ENCODE measurements at places on chromosomes 6 and 20.

DNA sequence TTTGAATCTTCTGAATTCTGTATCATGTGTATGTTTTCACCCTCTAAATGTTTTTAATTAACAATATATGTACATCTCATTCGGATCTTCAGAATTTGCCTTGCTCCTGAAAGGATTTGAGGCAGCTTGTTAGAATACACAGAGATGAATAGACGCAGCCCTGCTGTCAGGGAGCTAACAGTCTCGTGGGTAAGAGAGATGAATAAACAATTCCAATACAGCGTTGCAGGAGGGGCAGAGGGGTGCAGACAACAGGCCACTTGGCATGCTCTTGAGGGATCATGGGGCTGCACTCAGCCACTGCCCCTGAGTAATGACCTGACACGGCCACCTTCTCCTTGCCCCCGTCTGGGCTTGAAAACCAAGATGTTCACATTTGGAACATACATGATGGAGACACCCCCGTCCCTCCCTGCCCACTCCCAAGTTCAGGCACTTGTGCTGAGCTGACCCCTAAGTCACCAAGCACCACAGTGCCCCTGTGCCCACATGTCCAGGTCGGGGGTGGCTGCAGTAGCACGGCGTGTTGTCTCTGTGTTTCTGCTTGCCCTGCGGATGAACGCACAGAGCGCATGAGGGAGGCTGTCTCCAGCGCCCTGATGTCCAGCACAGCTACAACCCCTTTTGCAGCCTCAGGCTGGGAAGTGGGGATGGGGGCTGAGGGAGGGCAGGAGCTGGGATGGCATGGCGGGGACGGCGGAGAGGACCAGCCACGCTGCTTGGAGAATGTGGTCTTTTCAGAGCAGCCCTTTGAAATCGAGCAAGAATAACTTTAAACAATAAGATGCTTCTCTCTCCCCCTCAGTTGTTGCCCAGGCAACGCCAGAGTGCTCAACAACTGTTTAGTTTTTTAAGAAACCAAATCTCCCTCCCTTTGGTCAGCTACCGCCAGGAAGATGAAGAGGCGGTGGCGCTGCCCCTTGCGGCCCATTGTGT is 33.0 kb upstream of the CDH22 start:
- no peak for DNase-seq

- no peak for DNase-seq
Observed at GRCh38 chr20:8057871-8058270, 38.3 kb upstream of the TMX4 start.

- no peak for DNase-seq
Observed at GRCh38 chr20:21643417-21643816, 62.0 kb upstream of the PAX1 start.

GRCh38 chr6:701700-702479 is 9.0 kb upstream of the EXOC2 start:
- DNase-seq, result no peak

GRCh38 chr20:23145281-23145700 is 59.2 kb upstream of the CD93 start:
- no peak for DNase-seq

GRCh38 chr6:37516076-37516919 is 16.6 kb upstream of the CCDC167 start:
- DNase-seq, result peak; percentile 90

- DNase-seq, result no peak
Observed at GRCh38 chr20:25317351-25318075, 69.6 kb downstream of the PYGB start.

- DNase-seq, result no peak
Observed at GRCh38 chr6:133693565-133693964, 195.3 kb upstream of the TCF21 start.

GRCh38 chr6:56361812-56362211 is 114.4 kb upstream of the COL21A1 start:
- DNase-seq, result no peak

- DNase-seq, result no peak
Observed at GRCh38 chr6:27375613-27376079, 12.9 kb upstream of the ZNF391 start.

GRCh38 chr6:56514395-56514794 is 128.3 kb downstream of the DST start:
- no peak for DNase-seq

DNA sequence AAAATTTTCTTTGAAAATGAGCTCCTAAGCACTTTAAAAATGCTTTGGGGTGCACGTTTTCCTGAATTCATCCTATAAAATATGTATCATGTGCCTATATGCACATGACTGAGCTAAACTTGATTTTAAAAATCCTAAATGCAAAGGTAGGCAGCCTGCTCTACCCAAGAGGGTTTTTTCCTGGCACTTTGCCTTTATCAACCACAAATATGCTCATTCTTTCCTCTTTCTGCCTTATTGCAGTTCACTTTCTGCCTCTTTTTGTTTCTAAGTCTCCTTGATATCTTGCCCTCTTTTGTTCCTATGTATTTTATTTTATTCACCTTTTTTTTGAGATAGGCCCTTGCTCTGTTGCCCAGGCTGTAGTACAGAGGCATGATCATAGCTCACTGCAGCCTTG is 229.3 kb downstream of the GRM1 start:
- no peak for DNase-seq

- no peak for DNase-seq
Observed at GRCh38 chr6:3019065-3019464, 19.4 kb downstream of the NQO2 start.

DNA sequence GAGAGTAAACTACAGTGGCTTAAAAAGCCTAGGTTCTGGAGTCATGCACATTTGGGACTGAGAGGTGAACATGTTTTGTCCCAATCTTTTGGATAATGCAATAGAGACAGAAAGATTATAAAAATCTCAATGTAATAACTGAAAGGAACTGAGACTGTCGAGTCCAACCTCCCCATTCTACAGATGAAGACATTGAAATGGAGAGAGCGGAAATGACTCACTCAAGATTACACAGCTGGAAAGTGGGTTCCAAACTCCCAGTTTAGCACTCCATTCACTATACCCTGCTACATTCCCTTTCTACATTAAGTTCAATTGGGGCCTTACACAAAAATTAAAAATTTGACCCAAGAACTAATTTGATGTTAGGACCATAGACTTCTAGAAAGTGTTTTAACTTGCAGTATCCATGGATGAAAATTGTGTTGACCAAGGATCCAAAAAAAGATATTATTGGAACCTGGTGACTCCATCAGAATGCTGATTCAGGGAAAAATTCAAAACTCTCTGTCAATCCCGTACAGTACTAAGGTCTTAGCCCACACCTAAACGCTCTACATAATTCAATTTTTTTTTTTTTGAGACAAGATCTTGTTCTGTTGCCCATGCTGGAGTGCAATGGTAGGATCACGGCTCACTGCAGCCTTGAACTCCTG is 1.5 kb upstream of the ILRUN start:
- DNase-seq, result no peak

DNA sequence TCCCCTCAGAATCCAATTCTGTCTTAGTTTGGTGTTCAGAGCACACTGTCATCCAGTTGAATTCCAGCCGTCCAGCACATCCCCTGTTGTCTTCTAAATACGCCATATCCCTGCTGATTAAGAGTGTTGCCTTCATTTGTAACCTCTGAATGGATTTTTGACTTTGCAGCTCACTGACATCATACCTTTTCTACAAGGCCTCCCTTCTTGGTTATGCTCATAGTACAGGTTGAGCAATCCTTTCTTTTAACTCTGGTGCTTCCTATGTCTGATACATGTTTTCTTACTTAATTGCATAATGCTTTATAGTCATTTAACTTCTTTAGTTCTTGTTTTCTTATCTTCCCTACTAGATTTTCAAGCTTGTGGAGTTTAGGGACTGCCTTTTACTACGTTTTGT is 36.4 kb downstream of the XRN2 start:
- no peak for DNase-seq

DNA sequence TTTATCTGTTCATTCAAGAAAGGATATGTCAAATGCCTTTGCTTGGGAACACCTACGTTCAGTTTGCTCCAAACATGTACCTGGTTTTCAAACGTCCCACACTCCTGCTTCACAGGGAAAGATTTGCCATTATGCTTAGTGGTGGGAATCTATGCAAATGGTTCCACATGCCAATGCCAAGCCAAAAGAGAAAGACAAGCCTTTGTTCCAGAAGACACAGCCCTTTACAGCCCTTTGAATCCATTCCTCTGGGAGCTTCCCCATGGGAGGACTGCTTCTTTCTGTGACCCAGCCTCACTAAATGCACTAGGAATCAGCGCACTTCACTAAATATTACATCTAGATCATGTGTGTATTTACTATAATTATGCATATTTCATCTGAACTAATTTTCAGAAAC is 619.5 kb downstream of the PRKN start:
- no peak for DNase-seq

GRCh38 chr6:54198134-54198533 is 86.9 kb downstream of the MLIP start:
- DNase-seq, result no peak

GRCh38 chr6:106063448-106063850 is 22.7 kb upstream of the PRDM1 start:
- DNase-seq, result no peak

DNA sequence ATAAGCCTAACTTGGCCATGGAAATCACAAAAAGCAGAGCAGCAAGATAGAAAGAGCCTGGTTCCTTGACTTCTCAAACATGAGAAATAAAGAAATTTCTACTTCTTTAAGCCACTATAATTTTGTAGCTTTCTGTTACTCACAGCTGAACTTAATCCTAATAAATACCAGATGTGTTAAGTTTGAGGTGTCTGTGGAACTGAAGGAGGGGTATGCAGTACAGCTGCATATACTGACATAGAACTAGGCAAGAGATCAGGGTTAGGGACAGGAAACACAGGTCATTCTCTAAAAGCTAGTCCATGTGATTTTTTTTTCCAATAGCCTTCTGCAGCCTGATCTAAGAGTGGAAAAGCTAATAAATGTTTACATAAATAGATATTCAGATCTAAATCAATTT is 123.9 kb downstream of the COL12A1 start:
- DNase-seq, result no peak

DNA sequence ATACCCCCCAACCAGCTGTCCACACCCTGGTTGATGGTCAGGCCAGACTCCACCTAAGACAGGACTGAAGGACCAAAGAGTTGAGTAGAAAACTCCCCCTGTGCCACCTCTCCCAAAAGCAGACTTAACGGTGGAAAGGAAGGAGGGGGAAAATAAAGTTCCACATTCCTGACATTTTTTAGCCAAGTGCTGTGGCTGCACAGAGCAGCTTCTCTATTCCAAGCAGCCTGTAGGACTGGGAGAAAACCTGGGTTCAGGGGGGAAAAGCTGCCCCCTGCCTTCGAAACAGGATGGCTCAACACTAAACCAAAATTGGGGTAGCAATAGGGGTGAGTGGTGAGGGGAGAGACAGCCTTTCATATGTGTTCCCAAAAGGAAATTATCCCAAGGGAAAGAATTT is 3.6 kb downstream of the TRAM2 start:
- no peak for DNase-seq

- DNase-seq, result no peak
Observed at GRCh38 chr6:67888886-67889681, 746.0 kb upstream of the ADGRB3 start.

- DNase-seq, result no peak
Observed at GRCh38 chr6:1486387-1486786, 97.0 kb downstream of the FOXF2 start.

DNA sequence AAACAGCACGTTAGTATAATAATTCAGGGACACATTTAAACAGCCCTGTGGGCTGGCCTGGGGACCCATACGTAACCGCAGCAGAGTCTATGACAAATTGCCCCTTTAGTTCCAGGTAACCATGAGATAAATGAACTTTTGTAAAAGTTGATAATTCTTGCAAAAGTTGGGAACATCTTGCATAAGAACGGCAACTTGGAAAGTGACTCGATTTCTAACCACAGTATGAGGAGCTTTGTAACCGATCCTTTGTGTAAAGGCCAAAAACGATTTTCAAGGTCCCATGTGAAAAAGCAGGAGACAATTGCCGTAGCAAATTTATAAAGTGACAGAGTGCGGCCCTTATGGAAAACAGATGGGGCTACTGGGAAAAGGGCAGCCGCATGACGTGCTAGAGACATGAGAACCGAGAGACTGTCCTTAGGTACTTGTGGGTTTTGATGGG is 81.6 kb downstream of the PSMG4 start:
- DNase-seq, result no peak

DNA sequence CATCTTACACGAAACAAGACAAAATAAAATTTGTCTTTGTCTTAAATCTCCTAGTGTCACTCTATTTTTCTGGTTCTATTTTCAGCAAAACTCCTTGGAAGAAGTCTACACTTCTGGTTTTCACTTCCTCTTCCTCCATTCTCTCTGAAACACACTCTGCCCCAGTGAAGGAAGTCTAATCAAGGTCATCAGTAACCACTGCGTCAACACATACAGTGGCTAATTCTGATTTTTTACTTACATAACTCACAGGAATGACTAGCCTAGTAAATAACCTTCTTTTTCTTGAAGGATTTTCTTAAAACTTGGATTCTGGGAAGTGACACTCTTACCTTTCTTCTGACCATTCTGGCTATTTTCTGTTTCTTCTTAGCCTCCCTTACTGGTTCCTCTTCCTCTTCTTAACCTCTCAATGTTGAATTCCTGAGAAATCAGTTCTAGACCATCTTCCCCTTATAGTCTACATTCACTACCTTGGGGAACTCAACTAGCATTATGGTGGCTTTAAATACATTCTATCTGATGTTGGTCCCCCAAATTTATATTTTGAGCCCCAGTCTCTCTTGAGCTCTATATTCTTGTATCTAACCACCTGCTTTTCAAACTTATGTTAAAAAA is 37.5 kb downstream of the AIG1 start:
- DNase-seq, result peak; percentile 3

- DNase-seq, result no peak
Observed at GRCh38 chr6:121879149-121879548, 443.7 kb downstream of the GJA1 start.

- no peak for DNase-seq
Observed at GRCh38 chr6:46901882-46902314, 19.8 kb downstream of the ADGRF5 start.

GRCh38 chr20:60144974-60145527 is 186.8 kb downstream of the CDH26 start:
- no peak for DNase-seq
